ENCODE measurements at places on chromosomes 11 and 22.

GRCh38 chr22:24214467-24215285 is 30.2 kb downstream of the GGT5 start:
- no peak for ATAC-seq

DNA sequence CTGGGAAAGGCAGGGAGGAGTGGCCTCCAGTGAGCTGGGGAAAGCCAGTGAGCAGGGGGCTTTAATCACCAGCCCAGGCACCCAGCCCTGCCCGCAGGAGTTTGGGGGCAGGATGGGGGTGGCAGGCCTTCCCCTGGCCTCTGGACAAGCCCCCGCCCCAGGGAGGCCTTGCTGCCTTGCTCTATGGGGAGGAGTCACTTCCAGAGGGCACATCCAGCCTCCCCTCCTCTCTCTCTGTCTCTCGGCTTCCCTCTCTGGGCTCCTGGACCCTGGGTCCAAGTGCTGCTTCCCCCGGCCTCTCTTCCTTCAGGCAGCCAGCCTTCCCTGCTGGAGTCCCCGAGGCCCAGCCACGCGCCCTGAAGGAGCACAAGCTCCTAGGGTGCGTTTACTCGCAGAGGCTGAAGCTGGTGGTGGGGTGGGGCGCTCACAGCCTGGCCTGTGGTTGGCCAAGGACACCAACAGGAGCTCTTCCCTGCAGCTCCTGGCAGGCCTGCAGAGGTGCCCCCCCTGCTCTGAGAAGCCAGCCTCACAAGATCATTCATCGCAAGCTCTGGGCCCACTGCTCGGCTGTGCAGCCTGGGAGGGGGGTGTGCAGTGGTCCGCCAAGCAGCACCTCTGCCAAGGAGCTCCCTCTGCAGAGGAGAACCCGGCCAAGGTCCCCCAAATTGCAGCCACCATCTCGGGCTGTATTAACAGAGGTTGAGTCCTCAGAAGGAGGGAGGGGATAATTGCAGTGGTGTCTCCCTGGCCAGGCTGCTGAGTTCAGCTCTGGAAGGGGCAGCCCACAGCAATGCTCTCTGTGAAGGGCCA is 25.4 kb downstream of the OSBPL5 start:
- no peak for ATAC-seq

DNA sequence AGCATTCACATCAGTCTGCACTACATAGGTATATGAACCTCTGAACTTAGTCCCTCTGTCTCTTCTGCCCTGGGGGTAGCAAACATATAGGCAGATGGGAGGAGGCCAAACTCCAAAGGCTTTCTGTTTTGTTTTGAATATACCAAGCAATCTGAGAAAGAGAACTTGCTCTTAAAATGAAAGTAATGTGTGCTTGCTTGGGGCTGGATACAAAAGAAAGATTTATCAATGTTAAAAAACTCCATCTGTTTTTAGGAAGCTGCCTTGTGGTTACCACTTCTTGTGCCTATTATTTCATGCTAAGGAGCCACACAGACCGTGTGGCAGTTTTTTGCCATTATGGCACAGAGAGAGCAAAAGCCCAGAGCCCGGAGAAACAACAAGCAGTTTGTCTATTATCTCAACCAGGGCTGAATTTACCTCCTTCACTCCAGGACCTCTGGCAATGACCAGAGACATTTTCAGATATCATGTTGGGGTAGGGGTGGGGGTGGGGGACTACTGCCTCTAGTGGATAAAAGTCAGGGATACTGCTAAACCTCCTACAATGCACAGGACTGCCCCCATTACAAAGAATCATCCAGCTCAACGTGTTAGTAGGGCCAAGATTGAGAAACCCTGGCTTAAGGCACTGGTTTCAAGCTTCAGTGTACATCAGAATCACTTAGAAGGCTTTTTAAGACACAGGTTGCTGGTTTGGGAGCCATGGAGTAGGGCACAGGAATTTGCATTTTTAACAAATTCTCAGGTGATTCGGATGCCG is 124.2 kb downstream of the APIP start:
- no peak for ATAC-seq

DNA sequence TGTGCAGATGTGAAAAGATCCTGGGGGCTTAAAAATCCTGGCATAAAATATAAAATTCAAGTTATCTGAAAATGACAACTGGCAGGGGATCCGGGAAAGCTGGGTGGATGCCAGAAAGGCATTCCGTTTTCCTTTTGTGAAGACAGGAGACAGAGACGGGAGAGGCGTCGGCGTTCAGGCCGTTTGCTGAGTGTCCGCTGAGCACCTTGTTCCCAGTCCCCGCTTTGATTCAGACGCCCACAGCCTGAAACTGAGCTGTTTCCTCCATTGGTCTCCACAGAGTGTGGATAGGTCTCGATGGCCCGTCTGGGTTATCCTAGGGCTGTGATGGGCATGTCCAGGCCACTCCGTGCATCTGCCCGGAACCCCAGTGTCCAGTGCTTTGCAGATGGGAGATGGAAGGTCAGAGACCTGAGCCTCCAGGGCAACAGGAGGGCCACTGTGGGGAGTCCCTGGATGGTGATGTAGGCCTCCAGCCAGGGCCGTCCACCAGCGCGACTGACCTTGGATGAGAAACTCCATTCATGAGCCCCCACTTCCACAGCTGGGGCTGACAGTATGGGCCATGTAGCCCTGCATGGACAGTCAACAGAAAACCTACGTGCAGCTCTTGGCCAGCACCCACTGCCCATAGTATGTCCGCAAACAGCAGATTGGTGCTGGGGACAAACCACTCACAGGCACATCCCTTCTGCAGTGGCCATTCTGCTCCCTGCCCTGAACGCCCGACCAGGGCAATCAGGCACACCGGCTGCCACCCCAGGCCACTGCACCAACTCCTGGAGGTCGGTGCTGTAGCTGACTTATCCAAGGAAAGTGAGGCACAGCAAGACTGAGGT is 11.6 kb downstream of the MRGPRF start:
- no peak for ATAC-seq

DNA sequence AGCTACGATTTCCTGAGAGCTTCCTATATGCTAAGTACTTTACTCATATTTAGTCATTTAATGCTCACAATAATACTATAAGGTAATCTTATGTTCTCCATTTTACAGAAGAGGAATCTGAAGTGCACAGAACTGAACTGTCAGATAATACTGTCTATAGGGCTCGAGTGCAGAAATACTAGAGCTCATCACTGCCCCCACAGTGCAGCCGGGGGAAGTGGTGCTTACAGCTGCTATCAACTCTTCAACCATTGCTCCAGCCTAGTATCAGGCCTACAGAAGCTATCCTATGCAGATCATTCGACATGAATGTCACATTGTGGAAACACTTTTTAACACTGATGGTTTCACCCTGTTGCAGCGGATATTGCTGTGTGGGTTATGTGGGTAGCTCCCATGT is 929.9 kb downstream of the NTM start:
- no peak for ATAC-seq

GRCh38 chr22:45670981-45671782 is 452 bp upstream of the ATXN10 start:
- ATAC-seq, result no peak

- ATAC-seq, result no peak
Measured at GRCh38 chr11:43269254-43269918, 42.4 kb upstream of the API5 start.

- peak; percentile 45 for ATAC-seq
Measured at GRCh38 chr11:46238078-46238966, 39.1 kb upstream of the CREB3L1 start.

- no peak for ATAC-seq
Measured at GRCh38 chr11:114553642-114554041, 6.0 kb downstream of the NXPE1 start.

- no peak for ATAC-seq
Measured at GRCh38 chr11:91160661-91161060, 937.8 kb upstream of the CHORDC1 start.

DNA sequence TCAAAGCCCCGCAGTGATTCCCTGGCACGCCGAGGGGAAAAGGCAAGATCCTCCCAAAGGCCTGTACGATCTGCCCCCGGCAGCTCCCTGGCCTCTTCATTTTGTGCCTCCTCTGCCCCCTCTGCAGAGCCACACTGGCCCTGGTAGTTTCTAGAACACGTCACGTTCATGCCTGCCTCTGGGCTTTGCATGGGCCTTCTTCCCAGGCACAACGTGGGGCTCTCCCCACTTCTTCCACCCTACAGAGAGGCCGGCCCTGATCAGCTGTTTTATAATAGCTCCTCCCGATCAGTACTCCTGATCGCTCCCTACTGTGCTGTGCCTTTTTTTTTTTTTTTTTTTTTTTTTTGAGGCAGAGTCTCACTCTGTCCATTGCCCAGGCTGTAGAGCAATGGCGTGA is 78.4 kb downstream of the PTPRJ start:
- ATAC-seq, result no peak

DNA sequence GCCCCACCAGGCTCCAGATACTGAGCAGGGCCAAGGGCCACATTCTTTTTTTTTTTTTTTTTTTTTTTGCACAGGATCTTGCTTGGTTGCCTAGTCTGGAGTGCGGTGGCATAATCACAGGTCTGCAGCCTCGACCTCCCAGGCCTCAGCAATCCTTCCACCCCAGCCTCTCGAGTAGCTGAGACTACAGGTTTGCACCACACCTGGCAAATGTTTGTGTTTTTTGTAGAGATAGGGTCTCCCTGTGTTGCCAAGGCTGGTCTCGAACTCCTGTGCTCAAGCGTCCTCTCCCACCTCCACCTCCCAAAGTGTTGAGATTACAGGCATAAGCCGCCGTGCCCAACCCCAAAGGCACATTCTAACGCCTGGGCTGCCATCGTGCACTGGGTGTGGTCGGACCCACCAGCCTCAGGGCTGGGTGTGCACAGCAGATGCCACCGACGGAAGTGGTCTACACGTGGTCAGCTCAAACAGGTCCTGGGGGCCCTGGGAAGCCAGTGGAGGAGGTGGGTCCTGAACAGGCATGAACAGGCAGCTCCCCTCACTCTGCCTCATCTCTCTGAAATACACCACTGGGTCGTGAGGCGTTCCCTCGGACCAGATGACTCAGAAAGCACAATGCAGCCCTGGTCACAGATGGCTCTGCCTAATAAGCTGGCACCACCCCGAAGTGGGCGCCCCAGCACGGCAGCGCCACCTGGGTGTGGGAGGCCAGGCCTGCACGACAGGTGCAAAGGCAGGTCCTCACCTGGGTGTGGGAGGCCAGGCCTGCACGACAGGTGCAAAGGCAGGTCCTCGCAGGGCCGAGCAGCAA is 5.1 kb upstream of the B4GALNT4 start:
- peak; percentile 85 for ATAC-seq

Measured in activated T-helper 17 cell treated with anti-CD3 and anti-CD28 coated beads, Interleukin-2, amount 50 U/mL, for 72 hours (primary cell).